ENCODE measurements at places on chromosomes 3 and 15.
A peak's percentile ranks its signal among the peaks of the same experiment; 100 is the strongest.

GRCh38 chr3:47715928-47716327 lies 65.8 kb downstream of the SMARCC1 start:
- DNase-seq, result no peak

GRCh38 chr3:143283432-143284128 lies 164.0 kb downstream of the CHST2 start:
- no peak for DNase-seq

DNA sequence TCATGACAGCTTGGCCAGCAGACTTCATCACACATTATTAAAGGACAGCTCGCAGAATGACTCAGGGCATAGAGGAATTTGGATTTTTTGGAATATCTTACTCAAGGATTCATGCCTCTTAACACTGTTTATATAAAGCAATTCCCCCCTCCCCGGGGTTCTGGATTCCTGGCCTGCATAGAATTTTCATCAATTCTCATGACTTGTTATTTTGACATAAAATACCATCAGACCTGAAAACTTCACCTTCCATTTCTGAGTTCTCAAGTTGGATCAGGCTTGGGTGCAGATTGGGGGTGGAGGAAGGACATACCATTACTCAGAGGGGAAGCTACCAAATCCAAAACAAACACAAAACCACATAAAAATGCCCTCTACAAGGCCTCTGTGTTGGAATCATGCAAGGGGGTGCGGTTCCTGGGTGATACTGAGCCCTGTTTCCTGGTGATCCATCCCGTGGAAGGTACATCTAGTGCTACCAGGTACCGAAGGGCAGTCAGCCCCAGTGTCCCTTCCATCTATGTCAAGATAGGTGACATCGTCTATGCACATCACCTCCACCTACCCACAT lies 95.3 kb downstream of the DAPK2 start:
- DNase-seq, result no peak

GRCh38 chr3:71528816-71529215 lies 54.7 kb downstream of the FOXP1 start:
- no peak for DNase-seq

DNA sequence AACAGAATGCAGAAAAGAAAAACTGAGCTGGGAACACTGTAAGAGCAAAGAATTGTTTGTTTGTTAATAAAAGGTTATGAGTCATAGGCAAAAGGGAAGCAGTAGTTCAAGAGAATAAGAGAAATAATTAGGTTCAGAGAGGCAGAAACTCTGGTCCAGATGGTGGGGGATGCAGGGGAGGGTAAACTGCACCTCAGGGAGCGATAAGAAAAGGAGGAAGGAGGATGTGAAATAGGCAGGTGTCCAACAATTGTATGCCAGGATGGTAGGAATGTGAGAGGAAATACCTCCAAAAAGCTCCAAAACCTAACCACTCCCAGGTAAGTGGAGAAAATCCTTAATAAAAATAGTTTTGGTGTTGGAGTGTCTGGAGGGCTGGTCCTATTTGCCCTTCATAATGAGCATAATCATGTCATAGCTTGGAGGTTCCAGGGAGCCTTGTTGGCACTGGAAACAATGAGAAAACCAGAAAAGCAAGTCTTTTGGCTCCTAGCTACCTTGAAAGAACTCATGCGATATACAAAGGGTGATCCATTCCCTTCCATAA lies 405.4 kb upstream of the TBL1XR1 start:
- no peak for DNase-seq

DNA sequence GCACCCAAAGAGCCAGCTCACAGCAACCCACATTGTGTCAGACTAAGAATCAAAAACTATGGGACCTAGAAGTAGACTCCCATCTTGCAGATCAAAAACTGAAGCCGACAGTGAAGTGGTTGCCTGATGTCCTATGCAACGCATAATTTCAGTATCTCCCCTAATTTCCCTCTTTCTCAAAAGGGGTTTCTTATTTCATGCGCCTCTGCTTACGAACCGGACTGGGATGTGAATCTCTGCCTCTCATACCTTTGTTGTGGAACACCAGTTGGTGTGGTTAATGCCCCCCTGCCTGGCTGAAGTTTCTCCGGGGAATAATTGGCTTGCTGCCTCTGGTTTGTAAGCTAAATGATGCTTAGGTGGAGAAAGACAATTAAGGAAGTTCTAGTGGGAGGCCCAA lies 514 bp upstream of the FAM174B start:
- no peak for DNase-seq

GRCh38 chr3:98986073-98986472 lies 84.6 kb upstream of the DCBLD2 start:
- DNase-seq, result no peak

DNA sequence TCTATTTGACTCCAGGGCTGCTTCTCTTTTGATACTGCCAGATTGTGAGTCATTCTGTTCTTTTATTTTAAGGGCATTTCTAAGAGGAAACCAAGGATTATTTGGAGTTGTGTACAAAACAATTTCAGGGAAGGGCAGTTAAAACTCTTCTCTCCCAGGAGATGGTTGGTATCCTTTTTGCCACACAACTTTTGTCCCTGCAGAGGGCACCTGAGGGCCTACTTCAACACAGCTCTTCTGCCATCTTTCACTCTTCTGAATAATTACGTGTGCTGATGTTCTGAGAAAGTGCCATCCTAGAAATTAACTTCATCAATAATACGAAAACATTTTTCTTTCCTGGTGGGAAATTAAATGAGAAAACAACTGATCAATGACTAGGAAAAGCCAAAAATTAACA lies 75.7 kb upstream of the GADL1 start:
- no peak for DNase-seq

- no peak for DNase-seq
Observed at GRCh38 chr3:31947671-31948091, 33.4 kb downstream of the OSBPL10 start.

DNA sequence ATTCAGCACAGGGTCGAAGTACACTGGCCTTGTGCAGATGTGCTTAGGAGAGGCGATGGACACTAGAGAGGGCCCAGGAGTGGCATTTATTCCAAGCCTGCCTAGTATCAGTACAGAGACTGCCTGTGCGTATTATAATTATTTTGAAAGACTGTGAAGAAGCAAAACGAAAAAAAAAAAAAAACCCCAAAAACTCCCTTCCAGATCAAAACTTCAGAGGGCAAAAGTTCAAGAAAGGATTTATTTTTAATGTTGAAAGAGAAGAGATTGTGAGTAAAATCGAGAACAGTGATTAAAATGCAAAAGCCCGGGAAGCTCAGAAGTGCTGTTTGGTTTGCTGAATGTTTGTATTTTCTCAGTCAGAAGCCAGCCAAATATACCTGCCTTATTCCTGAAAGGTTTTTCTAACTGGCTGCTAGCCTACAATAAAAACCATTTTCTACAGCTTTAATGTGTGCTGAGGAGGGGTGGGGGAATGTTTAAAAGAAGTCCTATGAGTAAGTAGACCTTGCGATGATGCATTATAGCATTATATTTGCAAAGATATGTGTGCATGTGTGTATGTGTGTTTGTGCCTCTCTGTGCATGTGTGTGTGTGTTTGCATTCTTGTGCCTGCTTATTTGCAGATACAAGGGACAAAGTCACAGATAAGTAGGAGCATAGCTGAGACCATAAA lies 19.3 kb upstream of the LZTFL1 start:
- no peak for DNase-seq

GRCh38 chr3:188212308-188212969 lies 58.5 kb downstream of the LPP start:
- no peak for DNase-seq

- peak; percentile 7 for DNase-seq
Observed at GRCh38 chr15:78909791-78910228, 35.0 kb downstream of the CTSH start.

DNA sequence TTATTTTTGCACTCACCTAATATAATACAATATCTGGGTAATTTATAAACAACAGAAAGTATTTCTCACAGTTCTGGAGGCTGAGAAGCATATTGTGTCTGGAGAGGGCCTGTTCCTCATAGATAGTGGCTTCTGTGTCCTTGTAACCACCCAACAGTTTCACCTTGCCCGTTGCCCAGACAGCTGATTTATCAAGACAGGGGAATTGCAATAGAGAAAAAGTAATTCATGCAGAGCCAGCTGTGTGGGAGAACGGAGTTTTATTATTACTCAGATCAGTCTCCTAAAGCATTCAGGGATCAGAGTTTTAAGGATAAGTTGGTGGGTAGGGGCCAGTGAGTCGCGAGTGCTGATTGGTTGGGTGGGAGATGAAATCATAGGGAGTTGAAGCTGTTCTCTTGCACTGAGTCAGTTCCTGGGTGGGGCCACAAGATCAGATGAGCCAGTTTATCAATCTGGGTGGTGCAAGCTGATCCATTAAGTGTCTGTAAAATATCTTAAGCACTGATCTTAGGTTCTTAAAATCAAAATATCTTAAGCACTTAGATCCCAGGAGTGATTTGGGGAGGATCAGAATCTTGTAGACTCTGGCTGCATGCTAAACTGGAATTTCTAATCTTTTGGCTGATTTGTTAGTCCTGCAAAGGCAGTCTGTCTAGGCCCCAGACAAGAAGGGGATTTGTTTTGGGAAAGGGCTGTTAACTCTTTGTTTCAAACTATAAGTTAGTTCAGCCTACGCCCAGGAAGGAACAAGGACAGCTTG lies 33.9 kb upstream of the C15orf39 start:
- no peak for DNase-seq

DNA sequence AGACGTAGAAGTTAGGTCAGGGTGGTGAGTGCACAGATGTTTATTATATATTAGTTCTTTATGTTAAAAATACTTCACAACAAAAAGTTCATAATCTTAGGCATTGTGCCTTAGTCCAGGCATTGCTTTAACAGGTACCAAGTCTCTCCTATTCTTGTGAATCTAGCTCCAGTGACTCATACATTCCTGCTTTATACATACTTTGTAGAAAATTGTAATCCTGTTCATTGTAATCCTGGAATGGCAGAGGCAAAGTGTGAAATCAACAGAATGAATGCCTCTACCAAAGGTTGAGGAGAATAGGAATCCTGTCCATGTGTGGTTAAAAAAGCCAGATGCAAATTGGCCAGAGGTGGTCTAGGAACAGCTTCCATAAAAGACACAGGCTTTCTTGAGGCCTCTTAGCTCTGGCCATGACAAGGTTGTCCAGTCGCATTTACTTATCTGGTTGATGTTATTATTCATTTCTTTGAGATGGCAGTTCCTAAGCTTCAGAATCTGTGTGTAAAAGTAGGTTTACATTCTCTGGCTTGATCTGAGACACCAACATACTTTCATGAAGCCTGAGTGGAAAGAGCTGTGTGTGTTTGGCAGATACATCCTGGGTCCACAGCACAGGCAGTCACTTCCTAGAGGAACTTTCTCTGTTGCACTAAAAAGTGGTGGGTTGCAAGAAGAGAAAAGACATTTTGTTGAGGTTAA lies 109.0 kb downstream of the CDIN1 start:
- no peak for DNase-seq

GRCh38 chr3:195448205-195448875 lies 5.5 kb upstream of the ACAP2 start:
- DNase-seq, result no peak

DNA sequence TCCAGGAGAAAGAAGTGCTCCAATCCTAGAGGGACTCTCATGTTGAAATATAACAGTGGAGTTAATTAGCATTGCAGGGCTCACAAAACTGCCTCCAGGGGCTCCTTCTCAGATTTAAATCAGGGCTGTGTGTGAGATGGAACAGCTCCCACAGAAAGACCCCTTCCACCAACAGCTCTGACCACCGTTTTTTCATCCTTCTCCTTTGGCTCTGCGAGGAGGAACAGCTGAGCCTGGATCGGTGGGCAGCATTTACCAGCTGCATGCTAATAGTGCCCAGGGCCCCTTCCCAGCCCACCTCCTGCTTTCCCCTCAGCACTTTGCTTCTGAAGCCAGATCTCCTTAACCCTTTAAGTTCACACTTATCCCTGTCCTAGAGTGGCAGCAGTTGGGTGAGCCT lies 119.2 kb upstream of the UBE2E1 start:
- no peak for DNase-seq

DNA sequence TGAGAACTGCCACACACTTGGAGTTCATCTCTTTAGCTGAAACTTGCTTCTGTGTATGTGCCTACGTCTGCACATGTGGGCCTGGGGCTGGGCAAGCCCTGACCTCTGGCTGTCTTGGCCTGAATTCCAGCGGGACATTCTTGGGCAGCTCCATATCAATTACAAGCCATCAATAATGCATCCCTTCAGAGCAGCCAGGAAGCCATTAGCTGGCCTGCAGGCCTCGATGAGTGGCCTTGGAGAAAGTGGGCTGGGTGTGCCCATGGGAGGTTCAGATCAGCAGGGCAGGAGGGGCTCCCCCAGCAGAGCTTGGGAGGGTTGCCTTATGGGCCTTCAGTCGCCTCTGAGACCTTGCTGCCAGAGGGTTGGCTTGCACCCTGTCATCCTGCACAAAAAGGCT lies 124.1 kb downstream of the ETFA start:
- no peak for DNase-seq

- DNase-seq, result no peak
Observed at GRCh38 chr3:52039846-52040245, 16.5 kb downstream of the DUSP7 start.
